ENCODE measurements at places on chromosomes 6 and 20. TPM values are rescaled to one million over a fixed set of nuclear protein-coding genes. Genes with fewer than 3 reads are reported as not detected.

Gene MCM3
- 21.8 TPM for total RNA-seq

Gene SRMS
- total RNA-seq: not detected

Gene KIFC1
- total RNA-seq: 0.74 TPM

DNA sequence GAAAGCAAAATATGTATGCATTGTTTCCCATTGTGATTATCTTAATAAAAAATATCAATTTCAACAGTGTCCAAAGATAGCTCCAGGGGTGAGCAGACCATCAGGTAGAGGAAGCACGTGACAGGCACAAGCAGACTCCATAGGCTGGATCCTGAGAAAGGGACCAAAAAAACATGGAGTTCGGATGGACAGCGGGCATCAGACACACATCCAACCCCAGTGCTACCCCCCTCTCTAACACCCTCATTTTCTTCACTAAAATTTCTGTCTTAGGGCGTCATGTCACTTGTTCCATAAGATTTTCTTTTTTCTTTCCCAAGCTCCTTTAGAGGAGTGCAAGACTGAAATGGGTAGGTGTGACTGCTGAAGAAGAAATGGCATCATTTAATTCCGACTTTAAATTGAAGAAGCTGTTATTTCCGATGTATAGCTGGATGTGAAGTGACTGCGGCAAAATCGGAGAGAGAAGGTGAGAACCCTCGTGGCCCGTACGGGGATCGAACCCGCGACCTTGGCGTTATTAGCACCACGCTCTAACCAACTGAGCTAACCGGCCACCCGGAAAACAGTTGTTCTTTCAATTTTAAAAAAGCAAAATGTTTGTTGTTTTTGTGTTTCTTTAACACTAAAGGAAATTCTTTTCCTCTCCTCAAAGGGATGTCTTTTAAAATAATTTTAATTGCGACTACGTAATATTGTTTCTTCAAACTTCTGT, 10.3 kb upstream of the PRSS16 start:
- DNase-seq: no peak

DNA sequence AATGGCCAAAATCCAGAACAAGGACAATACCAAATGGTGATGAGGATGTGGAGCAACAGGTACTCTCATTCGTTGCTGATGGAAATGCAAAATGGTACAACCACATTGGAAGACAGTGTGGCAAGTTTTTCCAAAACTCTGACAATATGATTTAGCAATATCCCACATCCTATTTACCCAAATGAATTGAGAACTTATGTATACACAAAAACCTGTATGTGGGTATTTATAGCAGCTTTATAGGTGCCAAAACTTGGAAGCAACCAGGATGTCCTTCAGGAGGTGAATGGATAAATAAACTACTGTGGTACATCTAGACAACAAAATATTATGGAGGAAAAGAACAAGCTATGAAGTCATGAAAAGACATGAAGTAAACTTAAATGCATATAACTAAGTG, 156.5 kb downstream of the TFAP2A start:
- DNase-seq: no peak

DNA sequence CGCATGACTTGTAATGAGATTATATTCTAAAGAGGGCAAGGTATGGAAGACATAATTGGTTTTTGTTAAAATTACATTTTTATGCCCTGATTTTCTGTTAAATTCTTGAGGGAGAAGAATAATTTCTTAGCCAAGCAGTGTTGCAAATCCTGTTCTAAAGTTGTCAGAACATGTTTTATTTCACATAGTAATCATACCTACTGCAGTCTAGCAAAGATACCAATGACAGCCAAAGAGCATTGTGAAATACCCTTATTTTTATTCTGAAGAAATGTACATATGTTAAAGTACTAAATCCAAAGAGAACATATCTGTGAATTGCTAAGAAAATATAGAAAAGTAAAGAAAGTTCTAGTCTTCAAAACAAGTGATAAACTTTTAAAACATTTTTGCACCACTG, 39.6 kb upstream of the SMIM8 start:
- no peak for DNase-seq

DNA sequence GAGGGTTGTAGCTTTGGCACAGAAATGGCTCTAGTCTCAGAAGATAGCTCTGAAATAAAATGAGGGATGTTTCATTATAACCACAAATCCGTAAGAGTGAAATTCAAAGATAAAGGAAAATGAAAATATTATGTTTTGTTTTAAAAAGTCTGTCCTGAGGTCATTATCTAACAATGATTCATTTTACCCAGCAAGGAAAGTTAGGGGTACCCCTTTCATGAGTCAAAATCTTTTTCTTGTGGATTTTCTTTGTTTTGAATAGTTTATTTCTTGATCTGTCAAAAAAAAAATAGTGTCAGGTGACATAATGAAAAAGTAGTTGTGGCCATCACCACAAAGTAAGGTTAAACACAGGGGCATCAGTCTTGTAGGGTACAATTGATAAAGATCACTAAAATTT, 59.7 kb upstream of the MYB start:
- DNase-seq: no peak

GRCh38 chr20:43375591-43375990, 82.1 kb upstream of the SRSF6 start:
- DNase-seq: no peak

- no peak for DNase-seq
Observed at GRCh38 chr20:9500121-9500520, 14.3 kb upstream of the LAMP5 start.

- DNase-seq: no peak
Observed at GRCh38 chr6:2990248-2990931, 9.3 kb upstream of the NQO2 start.

GRCh38 chr6:151690768-151691562, 116.5 kb upstream of the ESR1 start:
- DNase-seq: no peak

GRCh38 chr6:119716668-119717270, 367.2 kb upstream of the MAN1A1 start:
- no peak for DNase-seq

Data from left ventricle myocardium superior (tissue), 1 donor.